ENCODE measurements at places on chromosomes 13 and 19. TPM values are rescaled to one million over a fixed set of nuclear protein-coding genes. Genes with fewer than 3 reads are reported as not detected.

Gene LINGO3
- total RNA-seq = 0.17 TPM

DNA sequence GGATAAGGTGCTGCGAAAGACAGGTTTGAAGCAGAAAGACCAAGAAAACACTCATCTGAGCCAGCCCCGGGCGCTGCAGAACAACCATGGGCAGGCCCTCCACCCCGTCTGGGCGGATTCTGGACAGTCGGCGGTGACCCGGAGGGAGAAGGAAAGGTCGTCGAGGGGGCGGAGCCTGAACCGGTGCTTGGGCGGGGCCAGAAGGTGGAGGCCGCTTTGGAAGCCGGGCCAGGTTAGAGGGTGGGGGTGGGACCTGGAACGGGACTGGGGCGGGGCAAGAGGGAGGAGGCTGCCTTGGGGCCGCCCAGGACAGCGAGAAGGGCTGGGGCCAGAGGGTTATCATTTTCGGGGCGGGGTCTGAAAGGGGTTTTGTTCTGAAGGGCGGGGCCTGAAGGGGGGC is 5.0 kb upstream of the ZNF765 start:
- DNase-seq = peak; percentile 21

Gene THSD1
- total RNA-seq = 2.9 TPM

DNA sequence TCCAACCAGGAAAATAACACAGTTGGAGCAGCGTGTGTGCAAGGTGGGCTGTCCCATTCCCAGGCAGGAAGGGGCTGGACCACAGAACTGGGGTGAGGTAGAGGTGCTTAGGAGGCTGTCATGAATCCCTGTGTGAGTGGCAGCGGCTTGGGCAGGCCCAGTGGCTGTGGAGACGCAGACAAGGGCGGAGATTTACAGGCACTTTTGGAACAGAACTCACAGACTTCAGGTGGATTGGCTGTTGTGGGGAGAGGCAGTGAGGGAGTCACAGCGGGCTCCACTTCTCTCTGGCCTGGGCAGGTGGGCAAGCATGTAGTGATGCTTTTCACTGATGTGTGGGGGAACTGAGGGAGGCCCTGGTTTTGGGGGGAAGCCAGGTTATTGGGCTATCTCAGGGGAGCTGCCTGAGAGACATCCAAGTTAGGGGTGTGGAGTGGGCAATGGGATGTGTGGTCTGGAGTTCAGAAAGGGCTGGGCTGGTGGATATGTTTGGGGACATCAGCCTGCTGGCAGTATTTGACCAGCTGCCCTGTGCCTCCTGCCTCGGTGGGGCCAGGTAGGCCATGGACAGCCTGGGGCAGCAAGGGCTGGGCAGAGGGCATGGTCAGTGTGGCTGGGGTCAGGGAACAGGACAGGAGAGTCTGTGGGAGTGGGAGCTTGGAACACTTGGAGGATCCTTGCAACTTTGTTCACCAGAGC is 27.0 kb upstream of the ZNF492 start:
- no peak for DNase-seq

- DNase-seq = no peak
These were observed 23.0 kb downstream of the CKM start for GRCh38 chr19:45299719-45300118.

Gene EFNA2
- 8.4 TPM for total RNA-seq

Gene TRPC4
- total RNA-seq = 11.3 TPM

Gene RNF113B
- total RNA-seq = not detected

- DNase-seq = no peak
These were observed 179.8 kb upstream of the RFC3 start for GRCh38 chr13:33637978-33638743.

All from mucosa of gallbladder (tissue), 1 donor.